Activated CD8-positive, alpha-beta memory T cell treated with anti-CD3 and anti-CD28 coated beads for 48 hours (primary cell): ENCODE measurements at places on chromosomes 5 and 9.

DNA sequence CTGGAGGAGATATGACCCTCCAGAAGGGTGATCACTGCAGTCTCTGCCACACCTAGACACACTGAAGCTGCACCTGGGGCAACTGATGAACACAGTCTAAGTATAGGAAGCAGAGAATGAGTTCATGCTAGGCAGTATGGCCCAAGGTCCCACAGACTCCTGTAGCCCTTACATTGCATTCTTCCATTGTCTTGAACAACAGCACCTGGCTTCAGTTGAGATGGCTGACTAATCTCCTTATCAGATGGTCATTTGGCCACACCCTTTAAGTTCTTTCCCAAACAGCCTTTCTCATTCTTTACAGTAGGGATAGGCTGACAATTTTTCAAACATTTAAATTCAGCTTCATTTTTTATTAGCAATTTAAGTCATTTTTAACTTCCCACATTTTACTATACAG, 23.1 kb downstream of the CENPK start:
- DNase-seq: no peak

DNA sequence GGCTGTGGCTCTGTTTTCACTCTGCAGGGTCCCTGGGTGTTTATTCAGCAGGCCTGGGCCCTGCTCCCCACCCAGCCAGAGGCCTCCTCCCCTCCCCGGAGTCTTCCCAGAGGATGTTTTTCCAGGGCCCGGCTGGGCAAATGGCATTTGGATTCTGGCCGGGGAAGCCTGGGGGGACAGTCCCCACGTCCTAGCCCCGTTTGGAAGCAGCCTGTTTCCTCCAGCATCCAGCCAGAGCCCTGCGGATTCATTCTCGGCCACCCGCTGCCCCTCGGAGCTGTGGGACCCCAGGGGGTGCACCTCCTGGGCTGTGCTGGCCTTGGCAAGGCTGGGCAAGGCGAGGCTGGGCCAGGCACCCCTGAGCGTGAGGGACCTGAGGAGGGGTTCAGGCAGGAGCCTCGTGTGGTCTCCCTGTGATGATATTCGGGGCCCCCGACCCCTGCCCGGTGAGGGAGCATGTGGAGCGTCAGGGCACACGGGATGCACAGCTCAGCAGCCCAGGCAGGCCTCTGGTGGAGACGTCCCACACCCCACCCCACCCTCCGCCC, 48.8 kb upstream of the EGFL7 start:
- DNase-seq: no peak

- DNase-seq: no peak
These were observed 142.0 kb downstream of the PARP8 start for GRCh38 chr5:50808406-50808805.

GRCh38 chr5:53871050-53871449, 310.6 kb downstream of the NDUFS4 start:
- DNase-seq: no peak

GRCh38 chr5:8811581-8811980, 734.3 kb downstream of the SEMA5A start:
- no peak for DNase-seq

GRCh38 chr9:120791161-120791560, 2.1 kb downstream of the FBXW2 start:
- no peak for DNase-seq

- no peak for DNase-seq
These were observed 19.5 kb upstream of the GOLGA1 start for GRCh38 chr9:124960409-124960752.

DNA sequence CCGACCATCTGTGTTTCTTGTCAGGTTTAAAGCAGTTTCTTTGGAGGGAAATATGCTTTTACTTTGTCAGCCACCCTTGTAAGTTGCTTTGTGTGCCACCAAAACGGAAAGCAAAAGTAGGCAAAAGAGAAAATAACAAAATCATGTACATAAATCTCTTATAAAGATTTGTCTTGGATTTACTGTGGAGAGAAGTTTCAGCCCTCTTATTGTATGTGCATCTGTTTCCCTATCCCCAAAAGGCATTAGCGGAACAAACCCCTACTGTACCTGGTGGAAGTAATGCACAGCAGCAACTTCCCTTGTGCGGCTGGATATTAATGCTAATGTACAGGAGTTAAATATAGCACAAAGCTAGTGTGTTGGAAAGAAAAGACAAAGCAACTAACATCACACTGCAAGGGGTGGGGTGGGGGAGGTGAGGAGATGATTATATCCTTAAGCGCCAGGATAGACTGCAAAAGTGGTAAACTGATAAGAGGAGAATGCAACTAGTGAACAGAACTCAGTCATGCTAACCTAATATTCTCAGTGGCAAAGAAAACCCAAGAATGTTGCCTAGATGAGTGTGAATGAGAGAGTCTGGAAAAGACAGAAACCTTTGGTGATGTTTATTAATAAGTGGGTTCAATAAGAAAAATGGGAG, 396.5 kb upstream of the MEF2C start:
- DNase-seq: no peak

- DNase-seq: no peak
These were observed 95.8 kb upstream of the RETREG1 start for GRCh38 chr5:16712620-16713019.

DNA sequence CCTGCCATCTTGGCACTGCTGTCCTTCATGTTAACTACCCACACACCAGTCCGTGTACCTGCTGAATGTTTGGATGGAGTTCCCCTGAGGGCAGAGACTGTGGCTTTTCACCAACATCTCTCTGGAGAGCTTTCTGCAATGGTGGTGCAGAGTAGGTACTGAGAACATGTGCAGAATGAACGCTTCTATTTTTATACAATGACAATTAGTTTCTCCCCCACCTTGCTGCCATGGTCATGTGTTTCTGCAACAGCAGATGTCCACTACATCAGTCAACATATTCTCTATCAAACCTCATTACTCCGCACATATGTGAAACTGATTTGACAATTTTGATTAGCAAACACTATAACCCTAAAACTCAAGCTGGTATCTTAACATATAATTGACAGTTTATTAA, 14.5 kb downstream of the PTCH1 start:
- no peak for DNase-seq

- no peak for DNase-seq
These were observed 202.6 kb downstream of the PIK3R1 start for GRCh38 chr5:68418201-68418600.

DNA sequence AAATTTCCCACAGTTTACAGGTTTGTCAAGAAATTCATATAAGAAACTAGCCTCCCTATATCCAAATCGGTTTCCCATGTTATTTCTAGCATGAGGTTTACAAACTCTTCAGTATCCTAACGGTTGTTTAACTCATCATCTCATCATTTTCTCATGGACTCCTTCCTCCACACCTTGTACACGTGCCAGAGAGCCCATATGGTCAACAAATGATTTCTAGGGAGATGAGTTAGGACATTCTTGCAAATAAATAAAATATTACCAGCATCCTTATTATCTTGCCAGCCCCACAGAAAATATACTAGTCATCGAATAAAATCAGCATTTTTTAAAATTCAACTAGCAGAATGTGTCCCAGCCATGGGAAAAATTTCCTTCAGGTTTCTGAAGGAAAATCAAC, 285.2 kb downstream of the EBF1 start:
- no peak for DNase-seq

DNA sequence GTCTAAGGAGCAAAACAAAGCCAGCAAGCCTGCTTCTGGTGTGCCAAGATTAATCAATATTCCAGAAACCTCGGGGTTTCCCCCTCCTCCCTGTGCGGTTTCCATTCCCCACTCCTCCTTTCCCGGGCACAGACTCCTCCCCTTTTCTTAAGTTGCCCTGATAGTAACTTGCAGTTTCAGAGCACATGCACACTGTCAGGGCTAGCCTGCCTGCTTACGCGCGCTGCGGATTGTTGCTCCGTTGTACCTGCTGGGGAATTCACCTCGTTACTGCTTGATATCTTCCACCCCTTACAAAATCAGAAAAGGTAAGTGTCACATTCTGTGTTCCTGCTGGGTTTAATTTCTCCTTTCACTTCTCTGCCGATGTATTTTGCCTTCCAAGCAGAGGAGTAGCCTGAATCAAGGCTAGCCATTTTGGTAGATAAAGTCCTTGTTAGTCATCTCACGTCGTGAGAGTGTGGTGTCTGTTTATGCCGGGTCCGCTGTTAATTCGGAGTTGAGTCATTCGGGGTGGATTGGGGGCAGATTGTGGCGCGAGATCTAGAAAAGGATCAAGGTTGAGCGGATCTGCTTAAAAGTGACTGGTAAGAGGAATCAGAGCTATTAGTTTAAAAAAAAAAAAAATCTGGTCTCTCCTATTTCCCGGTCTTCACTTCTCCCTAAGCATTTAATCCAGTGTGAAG, at the start of gene SLC1A3:
SLC1A3 (plus strand) TSS at position 179 of the 686 bp plus-strand sequence. CDS start 1,818 bp downstream, outside the sequence.
- DNase-seq: peak; percentile 13

DNA sequence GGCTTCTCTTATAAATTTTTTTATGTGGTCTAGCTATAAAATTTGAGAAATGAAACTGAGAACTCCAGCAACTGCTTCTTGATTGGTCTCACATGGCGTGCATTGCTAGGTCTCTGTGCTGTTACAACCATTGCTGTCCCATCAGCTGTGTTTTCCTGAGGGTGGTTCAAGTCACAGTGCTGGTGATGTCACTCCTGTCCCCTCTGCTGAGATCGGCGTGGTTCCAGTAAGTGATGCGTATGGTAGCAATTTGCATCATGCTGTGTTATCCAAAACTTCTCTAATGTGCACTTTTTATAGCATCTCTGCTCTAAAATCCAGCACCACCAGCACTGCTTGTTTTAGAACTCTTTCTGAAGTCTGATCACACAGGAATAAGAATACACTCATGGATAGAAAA, 112.6 kb upstream of the ZNF608 start:
- no peak for DNase-seq

- no peak for DNase-seq
These were observed 88.2 kb downstream of the LIFR start for GRCh38 chr5:38468202-38468673.

GRCh38 chr5:84524491-84524890, 139.8 kb upstream of the EDIL3 start:
- DNase-seq: no peak

- DNase-seq: no peak
These were observed 90.1 kb upstream of the DMRT1 start for GRCh38 chr9:751137-752051.

- DNase-seq: no peak
These were observed 88.4 kb downstream of the CAMSAP1 start for GRCh38 chr9:135818718-135819475.
